Right hindlimb (tissue), 1 donor: ENCODE measurements at places on chromosomes 13 and 19.

DNA sequence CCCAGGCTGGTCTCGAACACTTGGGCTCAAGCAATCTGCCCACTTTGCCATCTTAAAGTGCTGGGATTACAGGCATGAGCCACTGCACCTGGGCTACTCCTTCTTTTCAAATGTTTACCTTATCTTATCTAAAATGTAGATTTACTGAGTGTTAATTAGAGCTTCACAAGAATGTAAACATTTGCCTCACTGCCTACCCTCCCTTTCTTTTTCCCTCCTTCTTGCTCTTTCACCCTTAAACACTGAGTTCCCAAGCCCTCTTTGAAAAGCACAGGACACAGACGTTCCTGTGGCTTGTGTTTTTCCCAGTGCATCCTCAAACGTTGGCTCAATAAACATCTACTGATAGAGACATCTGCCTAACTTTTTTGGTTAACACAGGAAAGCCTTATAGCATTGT lies 32.7 kb upstream of the CYSLTR2 start:
- no peak for DNase-seq

DNA sequence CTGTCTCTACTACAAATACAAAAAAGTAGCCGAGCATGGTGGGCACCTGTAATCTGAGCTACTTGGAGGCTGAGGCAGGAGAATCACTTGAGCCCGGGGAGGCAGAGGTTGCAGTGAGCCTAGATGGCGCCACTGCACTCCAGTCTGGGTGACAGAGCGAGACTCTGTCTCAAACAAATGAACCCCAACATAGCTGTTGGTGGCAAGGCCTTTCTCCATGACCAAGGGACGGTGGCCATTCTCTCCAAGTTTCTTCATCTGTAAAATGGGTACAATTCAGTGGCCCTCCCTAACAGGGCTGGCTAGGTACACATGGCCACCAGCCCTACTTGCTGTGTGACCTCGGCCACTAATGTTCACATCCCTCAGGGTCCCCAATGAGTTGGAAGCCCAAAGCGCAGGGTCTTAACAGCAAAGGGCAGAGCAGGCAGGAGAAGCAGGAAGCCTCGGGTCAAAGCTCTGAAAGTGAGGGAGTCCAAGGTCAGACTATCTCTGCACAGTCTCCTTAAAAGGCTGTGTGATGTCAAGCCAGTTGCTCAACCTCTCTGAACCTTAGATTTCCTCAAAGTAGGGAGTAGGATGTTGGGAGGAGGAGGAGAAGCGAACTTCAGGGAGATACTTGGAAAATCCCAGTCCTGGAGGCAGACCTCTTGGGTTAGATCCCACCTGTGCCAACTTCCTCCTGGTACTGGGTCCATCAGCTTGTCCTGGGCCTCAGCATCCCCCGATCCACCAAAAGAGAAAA lies 2.7 kb downstream of the JUND start:
- no peak for DNase-seq

DNA sequence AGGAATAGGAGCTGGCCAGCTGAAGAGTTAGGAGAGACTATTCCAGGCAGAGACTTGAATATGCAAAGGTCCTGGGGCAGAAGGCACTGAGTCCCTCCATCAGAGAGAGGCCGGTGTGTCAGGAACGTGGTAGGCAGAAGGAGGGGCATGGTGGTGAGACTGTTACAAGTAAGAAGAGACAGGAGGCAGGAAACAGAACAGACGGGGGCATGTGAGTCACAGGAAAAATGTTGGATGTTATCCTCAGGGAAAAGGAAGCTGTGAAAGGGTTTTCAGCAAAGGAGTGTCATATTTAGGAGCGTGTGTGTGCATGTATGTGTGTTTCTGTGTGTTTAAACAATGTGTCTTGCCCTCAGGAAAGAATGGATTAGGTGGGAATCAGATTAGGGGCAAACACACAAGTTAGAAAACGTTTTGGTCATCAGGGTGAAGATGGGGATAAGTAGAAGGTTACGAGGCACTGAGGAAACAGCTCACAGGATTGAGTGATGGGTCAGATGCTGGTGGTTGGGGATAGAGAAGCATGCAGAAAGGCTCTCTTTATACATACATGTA lies 1.1 kb downstream of the EDDM13 start:
- no peak for DNase-seq

GRCh38 chr19:8601796-8602195 lies 8.7 kb downstream of the ADAMTS10 start:
- DNase-seq: no peak

GRCh38 chr13:35139591-35139990 lies 197.5 kb downstream of the NBEA start:
- DNase-seq: no peak

DNA sequence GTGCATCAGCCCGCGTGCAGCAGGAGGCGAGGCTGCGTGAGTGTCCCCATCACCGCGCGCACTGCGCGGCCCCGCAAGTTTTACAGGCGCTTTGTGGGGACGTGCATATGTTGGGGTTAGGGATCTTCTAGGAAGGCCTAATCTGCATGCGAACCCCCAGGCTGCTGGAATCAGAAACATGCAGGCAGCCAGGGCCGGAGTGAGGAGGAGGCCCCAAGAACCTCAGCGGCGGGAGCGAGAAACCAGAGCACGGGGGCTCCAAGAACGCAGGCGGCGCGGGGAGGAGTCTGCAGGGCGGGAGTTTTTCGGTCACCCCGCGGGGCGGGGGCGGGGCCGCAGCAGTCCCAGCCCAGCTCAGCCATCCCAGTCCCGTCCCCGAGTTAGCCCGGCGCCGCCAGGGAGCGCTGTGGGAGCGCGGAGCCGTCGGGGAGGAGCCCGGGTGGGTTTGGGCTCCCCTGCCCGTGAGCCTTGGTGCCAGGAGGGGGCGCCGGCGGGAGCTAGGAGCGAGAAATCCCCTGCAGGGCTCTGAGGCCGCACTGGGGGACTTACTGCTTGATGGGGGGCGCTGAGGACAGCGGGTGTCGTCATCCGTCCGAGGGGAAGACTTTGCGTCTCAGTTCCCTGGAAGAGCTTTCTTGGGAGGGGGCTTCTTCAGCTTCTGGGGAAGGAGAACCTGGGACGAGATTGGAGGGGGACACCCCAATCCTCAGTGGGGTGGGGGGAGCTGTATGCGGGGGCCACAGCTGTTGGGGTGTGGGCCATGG lies 933 bp upstream of the NRTN start:
- peak; percentile 94 for DNase-seq

- peak; percentile 53 for DNase-seq
Measured at GRCh38 chr19:47507012-47507411, 7.9 kb downstream of the NAPA start.

- no peak for DNase-seq
Measured at GRCh38 chr13:99425485-99426341, 75.6 kb upstream of the TM9SF2 start.

DNA sequence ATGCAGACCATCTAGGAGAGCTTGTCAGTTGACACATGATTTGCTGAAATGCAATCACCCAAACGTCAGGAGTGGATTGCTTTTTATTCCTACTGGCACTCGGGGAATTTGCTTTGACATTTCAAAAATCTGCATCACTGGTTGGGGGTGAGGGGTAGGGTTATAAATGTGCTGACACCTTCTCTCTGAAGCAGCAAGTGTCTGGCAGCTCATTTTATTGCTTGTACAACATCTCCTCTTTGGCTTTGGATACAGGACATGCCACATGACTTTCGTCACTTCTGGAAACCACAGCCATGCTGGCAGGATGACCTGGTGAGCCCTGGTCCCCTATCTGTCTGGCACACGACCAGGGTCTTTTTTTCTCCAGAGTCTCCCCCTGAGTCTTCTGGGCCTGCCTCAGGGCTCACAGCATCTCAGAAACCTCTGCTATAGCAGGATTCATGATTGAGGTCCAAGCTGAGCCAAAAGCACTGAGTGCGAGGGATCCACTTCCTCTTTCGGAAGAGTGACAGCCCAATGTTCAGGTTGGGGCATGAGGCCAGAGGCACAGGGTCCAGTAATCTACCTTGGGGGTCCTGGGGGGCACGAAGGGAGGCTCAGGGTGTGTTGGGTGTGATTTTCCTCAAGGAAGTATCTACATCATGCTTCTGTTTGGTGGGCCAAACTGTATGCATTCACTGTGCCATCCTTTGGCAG lies 60.1 kb downstream of the HSPH1 start:
- no peak for DNase-seq

DNA sequence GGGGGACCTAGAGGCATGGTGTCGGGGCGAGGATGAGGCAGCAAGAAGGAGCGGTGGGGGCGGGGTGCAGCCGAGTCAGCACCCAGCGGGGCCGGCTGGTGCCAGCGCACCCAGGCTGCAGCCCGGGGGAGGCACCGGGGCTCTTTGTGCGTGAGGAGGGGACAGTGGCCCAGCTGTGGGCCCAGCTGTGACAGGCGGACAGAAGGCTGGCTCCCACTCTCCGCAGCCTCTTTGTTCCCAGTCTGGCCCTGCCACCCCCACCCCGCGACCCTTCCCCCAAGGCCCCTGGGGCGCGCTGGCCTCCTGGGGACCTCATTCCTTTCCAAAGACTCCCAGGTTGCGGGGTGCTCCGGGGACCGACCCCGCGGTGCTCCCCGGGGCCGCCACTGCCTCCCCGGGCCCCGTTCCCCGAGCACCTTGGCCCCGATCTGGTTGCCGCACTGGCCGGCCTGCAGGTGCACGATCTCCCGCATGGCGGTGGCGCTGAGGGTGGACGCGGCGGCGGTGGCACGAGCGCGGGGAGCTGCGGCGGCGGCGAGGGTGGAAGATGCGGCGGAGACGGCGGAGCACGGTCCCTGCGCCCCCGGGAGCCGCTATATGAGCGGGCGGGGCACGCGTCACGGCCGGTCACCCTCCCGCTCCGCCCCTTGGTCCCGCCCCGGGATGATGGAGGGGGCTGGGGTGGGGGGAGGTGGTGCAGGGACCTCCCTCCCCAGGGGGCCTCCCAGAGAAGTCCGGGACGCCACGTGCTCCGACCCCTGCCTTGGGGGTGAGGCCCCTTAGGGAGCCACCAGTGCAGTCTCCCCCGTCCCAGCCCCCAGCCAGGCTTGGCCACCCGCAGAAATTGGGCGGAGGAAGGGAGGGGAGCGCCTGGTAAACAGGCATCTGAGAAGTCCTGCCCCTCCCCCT lies at the start of gene TUBB4A:
TSS of gene TUBB4A (minus strand) at position 570 of the 909 bp plus-strand sequence. CDS start at position 473, 97 bp downstream.
- no peak for DNase-seq

- DNase-seq: no peak
Measured at GRCh38 chr13:93398167-93399035, 171.8 kb downstream of the GPC6 start.

GRCh38 chr19:47113850-47114651 lies 475 bp upstream of the ZC3H4 start:
- DNase-seq: no peak

DNA sequence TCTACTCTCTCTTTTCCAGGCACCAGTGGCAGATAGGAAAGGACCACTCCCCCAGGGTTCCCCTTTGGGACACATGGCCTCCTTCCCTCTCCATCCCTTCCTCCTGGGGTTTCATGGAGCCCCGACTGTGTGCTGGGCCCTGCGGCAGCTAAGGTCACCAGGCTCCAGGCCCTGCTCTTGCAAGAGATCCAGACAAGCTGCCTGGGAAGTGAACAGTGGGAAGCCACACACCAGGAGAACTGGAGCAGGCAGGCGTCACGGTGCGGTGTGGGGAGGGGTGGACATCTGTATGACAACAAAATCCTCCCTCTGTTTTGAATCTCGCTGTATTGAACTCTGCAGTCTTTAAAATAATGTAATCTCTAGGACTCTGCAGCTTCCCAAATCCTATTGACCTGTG lies 330.1 kb downstream of the UQCRFS1 start:
- no peak for DNase-seq

GRCh38 chr13:89678466-89679121 lies 1668.9 kb upstream of the MIR17HG start:
- no peak for DNase-seq

- no peak for DNase-seq
Measured at GRCh38 chr19:30084390-30084819, 142.4 kb downstream of the URI1 start.

DNA sequence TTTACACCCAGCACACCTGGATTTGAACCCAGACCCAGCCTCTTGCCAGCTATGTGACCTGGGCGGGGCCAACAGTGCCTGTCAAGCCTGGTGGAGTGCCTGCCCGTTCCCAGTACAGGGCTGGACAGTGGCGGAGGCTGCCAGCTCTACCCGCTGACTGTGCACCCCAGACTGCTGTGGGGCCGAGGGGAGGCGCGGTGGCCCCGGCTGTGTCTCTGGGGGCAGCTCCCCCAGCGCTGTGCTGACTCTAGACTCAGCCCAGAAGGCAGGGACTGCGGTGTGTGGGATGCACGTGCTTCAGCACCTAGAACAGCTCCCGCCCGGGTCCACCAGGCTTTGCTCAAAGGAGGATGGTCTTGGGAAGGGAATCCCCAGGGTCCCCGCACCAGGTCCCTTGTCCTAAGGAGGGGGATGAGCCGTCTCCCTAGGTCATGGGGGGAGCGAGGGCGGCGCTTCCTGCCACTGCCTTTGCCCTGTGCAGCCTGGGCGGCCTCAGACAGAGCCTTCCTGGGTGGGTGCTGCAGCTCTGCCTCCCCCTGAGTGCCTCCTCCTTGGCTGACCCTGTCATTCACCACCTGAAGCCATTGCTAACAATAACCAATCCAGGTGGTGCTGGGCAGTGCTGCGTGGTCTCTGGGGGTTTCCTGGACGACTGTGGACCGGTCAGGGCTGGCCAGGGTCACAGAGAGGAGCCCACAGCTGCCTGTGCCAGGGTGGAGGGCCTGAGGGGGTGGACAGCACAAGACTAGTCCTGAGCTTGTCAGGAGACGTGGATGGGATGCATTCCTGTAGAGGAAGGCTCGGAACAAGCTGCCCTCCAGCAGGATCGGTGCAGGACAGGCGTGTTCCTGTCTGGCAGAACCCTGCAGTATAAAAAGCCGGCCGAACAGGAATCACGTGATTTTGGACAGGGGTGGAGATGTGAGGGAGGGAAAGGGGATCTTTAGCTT lies 18.6 kb downstream of the TMEM255B start:
- no peak for DNase-seq

DNA sequence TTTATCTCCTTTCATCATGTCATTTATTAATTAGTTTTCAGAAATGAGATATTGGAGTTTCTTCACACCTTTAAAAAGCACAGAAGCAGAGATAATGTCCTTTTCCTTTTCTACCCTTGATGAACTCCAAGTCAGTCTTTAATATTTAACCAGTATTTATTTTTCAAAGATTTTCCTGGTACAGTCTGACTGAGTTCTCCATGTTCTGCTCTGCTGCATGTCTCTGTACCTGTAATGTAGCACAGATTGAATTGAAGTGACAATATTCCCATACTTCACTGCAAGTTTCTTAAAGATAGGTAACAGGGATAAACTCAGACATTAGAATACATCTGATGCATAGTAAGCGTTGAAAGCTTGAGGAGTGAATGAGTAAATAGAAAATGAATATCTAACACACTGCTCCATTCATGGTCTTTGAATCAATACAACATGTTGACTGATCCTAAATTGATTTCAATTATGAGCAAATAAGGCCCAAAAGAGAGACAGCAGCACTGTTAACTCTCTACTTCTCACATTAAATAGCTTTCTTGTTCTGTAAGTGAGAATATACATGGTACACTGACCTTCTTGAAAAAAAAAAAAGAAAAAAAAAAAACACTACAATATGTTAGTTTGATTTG lies 1323.6 kb upstream of the PRR20A start:
- no peak for DNase-seq

GRCh38 chr13:93416736-93417355 lies 190.2 kb downstream of the GPC6 start:
- DNase-seq: no peak

DNA sequence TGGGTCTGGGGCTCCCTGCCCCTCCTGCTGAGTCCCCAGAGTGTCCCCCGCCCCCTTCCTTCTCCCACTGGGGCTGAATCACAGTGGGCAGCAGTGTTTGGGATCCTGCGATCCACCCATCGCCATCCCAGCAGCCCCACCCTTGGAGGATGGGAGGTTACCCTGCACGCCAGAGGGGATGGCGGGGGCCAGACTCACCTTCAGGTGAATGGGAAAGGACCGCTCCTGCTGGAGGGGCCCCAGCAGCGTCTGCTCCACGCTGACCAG lies 569 bp downstream of the DLEU7 start:
- DNase-seq: no peak
